ENCODE measurements at places on chromosomes 3 and 15. TPM values are rescaled to one million over a fixed set of nuclear protein-coding genes. Genes with fewer than 3 reads are reported as not detected.

- H3K36me3 ChIP-seq, result no peaks in the 10 kb centered on the region
- peaks cover 9% of the 10 kb centered on the region for H3K27me3 ChIP-seq
- H3K4me1 ChIP-seq, result peaks cover 14% of the 10 kb centered on the region
- DNase-seq, result no peak
Measured at GRCh38 chr15:79003896-79004295, 59.0 kb upstream of the CTSH start.

FOXL2 gene
- 21.4 TPM for total RNA-seq

CKMT1A gene
- total RNA-seq, result 8.3 TPM

DNA sequence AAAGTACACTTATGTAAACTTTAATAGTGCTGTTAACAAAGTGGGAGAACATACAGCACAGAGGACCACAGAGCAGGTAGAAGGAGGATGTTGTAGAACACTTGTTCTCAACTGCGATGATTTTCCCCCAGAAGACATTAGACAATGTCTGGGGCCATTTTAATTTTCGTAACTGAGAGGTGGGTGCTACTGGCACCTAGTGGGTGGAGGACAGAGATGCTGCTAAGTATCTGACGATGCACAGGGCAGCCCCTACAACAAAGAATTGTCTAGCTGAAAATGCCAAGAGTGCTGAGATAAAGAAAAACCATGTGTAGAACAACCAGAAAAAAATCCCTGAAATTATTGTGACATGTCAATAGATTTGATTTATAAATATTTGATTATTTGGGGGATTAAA is 5.0 kb upstream of the KBTBD8 start:
- H3K27me3 ChIP-seq, result no peaks in the 10 kb centered on the region
- DNase-seq, result no peak
- no peaks in the 10 kb centered on the region for H3K4me1 ChIP-seq
- no peak overlapping the region for H3K4me3 ChIP-seq
- no peak overlapping the region for H3K27ac ChIP-seq

- H3K4me3 ChIP-seq, result no peak overlapping the region
- DNase-seq, result no peak
- H3K36me3 ChIP-seq, result no peaks in the 10 kb centered on the region
- no peaks in the 10 kb centered on the region for H3K4me1 ChIP-seq
- H3K27me3 ChIP-seq, result no peaks in the 10 kb centered on the region
- no peak overlapping the region for H3K27ac ChIP-seq
Measured at GRCh38 chr3:43365601-43366305, 79.4 kb downstream of the SNRK start.

GRCh38 chr15:47404877-47405276 is 312.4 kb upstream of the SEMA6D start:
- H3K27me3 ChIP-seq, result no peaks in the 10 kb centered on the region
- no peak for DNase-seq
- H3K4me1 ChIP-seq, result no peaks in the 10 kb centered on the region
- no peaks in the 10 kb centered on the region for H3K36me3 ChIP-seq

DNA sequence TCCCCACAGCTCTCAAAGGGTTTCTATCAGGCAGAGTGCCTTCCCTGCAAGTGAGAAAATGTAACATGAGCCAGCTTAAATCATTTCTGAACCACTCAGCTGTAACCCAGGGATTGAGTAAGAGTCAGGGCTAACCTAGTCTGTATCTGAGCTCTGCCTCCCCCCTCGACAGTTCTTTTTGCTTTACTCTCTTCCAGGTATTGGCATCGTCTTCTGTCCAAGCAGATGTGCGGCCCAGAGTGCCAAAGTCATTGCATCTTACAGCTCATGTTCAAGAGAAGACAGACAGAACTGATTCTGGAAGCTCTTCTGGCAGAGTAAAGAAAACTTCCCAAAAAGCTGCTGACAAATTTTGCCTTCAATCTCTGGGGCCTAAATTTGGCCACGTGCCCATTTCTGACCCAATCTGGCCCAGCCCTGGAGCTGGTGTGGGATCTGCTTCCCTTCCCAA is 74.8 kb downstream of the ABHD5 start:
- no peaks in the 10 kb centered on the region for H3K27me3 ChIP-seq
- no peaks in the 10 kb centered on the region for H3K36me3 ChIP-seq

DNA sequence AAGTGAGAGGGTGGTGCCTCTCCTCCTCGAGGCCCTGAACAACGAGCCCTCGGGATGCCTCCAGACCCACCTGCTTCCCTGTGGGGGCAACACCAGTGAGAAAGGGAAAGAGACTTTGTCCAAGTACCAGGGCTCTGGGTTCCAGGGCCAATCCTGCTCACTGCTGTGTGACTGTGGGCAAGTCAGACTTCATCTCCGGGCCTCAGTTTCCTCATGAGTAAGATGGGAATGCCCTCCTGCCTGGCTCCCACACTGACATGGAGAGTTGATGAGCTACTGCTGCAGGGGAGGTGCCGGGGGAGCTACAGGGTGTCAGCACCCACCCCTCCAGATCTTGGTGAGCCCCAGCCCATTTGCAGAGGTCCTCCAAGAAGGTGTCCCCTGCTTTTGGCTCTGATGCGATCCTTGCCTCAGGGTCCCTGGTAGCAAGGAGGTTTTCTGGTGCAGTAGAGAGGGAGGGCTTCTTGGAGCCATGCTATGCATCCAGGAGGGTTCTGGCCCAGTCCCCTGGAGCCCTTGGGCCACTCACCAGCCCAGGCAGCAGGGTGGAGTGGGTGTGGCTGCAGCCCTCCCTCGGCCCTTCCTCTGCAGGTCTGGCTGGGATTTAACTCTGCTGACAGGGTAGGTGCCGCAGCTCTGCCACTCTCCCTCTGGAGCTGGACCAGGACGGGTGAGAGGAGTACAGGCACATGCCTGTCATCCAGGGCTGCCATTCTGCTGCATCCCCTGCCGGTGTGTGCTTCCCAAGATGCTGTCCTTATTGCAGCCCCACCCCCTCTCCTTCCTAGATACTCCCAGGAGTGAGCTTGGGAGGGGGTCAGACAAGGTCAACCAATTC is 26.9 kb downstream of the LOXL1 start:
- peaks cover 23% of the 10 kb centered on the region for H3K4me1 ChIP-seq
- no peak overlapping the region for H3K4me3 ChIP-seq

SLC12A1 gene
- total RNA-seq, result not detected

GRCh38 chr3:136661282-136661681 is 90.9 kb downstream of the STAG1 start:
- H3K36me3 ChIP-seq, result no peaks in the 10 kb centered on the region
- H3K27ac ChIP-seq, result no peak overlapping the region
- DNase-seq, result no peak
- no peaks in the 10 kb centered on the region for H3K4me1 ChIP-seq
- no peak overlapping the region for H3K4me3 ChIP-seq

DNA sequence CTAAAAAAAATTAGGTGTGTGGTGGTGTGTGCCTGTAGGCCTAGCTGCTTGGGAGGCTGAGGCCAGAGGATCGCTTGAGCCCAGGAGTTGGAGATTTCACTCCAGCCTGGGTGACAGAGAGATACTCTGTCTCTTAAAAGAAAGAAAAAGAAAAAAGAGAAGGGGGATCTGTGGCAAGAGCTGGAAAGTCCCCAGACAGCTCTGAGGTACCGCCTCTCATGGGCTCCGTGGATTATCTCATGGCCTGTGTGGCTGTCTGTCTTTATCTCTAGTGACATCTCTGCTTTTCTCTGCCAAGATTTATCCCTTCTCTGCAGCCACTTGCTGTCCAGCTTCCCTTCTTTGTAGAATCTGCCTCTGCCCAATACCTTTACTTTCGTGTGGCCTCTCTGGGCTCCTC is 5.7 kb downstream of the EXOSC7 start:
- no peaks in the 10 kb centered on the region for H3K27me3 ChIP-seq
- peaks cover 78% of the 10 kb centered on the region for H3K36me3 ChIP-seq
- no peak for DNase-seq
- no peak overlapping the region for H3K4me3 ChIP-seq
- no peak overlapping the region for H3K27ac ChIP-seq
- H3K4me1 ChIP-seq, result peaks cover 17% of the 10 kb centered on the region

GRCh38 chr3:127395663-127396355 is 108.0 kb upstream of the PRR20G start:
- H3K27me3 ChIP-seq, result peaks cover 10% of the 10 kb centered on the region
- H3K4me1 ChIP-seq, result no peaks in the 10 kb centered on the region
- DNase-seq, result no peak
- H3K27ac ChIP-seq, result no peak overlapping the region
- H3K4me3 ChIP-seq, result no peak overlapping the region

- DNase-seq, result peak; percentile 74
- peaks cover 18% of the 10 kb centered on the region for H3K4me1 ChIP-seq
- peaks cover 68% of the 10 kb centered on the region for H3K27me3 ChIP-seq
- H3K4me3 ChIP-seq, result no peak overlapping the region
- H3K27ac ChIP-seq, result no peak overlapping the region
Measured at GRCh38 chr3:38646630-38647029, 2.9 kb downstream of the SCN5A start.

- H3K4me3 ChIP-seq, result no peak overlapping the region
- H3K36me3 ChIP-seq, result no peaks in the 10 kb centered on the region
- DNase-seq, result no peak
Measured at GRCh38 chr15:63082366-63082765, 39.3 kb upstream of the LACTB start.

- H3K36me3 ChIP-seq, result peaks cover 86% of the 10 kb centered on the region
- no peaks in the 10 kb centered on the region for H3K27me3 ChIP-seq
- H3K4me1 ChIP-seq, result no peaks in the 10 kb centered on the region
- DNase-seq, result no peak
Measured at GRCh38 chr15:40986820-40987219, 33.5 kb downstream of the CHAC1 start.

GRCh38 chr15:41915255-41915994 is 21.6 kb upstream of the SPTBN5 start:
- no peak for DNase-seq
- no peak overlapping the region for H3K27ac ChIP-seq
- peaks cover 11% of the 10 kb centered on the region for H3K4me1 ChIP-seq
- H3K36me3 ChIP-seq, result peaks cover 18% of the 10 kb centered on the region

DNA sequence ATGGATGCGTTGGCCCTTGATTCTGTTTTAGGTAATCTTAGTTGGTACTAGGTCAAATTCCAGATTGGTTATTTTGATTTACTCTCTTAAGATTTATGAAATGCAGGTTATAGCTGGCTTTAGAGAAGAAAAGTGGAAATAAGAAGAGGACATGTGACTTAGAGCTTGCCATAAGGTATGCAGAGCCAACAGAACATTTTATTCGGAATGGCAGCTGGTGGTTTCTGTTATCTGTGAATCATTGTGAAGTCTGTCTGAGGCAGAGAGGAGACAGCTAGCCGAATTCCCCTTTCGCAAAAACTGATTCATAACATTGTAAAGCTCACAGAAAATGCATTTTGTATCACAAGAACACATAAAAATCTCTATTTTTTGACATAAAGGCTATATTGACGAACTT is 82.1 kb downstream of the FILIP1L start:
- no peak for DNase-seq
- no peaks in the 10 kb centered on the region for H3K4me1 ChIP-seq
- H3K27ac ChIP-seq, result no peak overlapping the region

DNA sequence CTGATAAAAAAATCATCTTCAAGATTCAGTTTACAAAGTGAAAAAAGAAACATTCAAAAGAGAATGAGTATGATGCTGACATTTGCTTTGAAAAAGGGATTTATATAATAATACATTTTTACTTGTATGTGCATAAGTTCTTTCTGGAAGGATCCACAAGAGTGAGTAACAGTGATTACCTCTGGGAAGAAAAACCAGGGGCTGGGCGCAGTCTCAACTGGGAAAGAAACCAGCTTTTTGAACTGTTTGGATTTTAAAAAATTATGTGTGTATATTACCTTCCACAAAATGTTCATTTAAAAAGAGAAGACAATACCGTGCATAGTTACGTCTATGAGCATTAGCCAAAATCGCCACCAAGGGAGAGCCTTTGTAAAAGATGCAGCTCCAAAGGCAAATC is 1.3 kb downstream of the CLEC3B start:
- peaks cover 4% of the 10 kb centered on the region for H3K4me1 ChIP-seq
- no peak overlapping the region for H3K27ac ChIP-seq
- H3K4me3 ChIP-seq, result no peak overlapping the region
- H3K36me3 ChIP-seq, result no peaks in the 10 kb centered on the region
- peaks cover 31% of the 10 kb centered on the region for H3K27me3 ChIP-seq

GRCh38 chr3:45546126-45546620 is 48.4 kb upstream of the LIMD1 start:
- no peak overlapping the region for H3K4me3 ChIP-seq
- H3K4me1 ChIP-seq, result peaks cover 43% of the 10 kb centered on the region
- peaks cover 29% of the 10 kb centered on the region for H3K36me3 ChIP-seq
- H3K27me3 ChIP-seq, result no peaks in the 10 kb centered on the region
- H3K27ac ChIP-seq, result peak overlapping the region; percentile 74
- DNase-seq, result no peak

- H3K36me3 ChIP-seq, result no peaks in the 10 kb centered on the region
- no peak overlapping the region for H3K4me3 ChIP-seq
- H3K27me3 ChIP-seq, result no peaks in the 10 kb centered on the region
- no peak for DNase-seq
- H3K4me1 ChIP-seq, result no peaks in the 10 kb centered on the region
- no peak overlapping the region for H3K27ac ChIP-seq
Measured at GRCh38 chr3:127674101-127674721, 1.5 kb downstream of the ABTB1 start.

GRCh38 chr3:9201955-9202354 is 47.5 kb downstream of the SRGAP3 start:
- peaks cover 19% of the 10 kb centered on the region for H3K27me3 ChIP-seq
- no peak overlapping the region for H3K27ac ChIP-seq
- H3K4me1 ChIP-seq, result peaks cover 6% of the 10 kb centered on the region
- no peak overlapping the region for H3K4me3 ChIP-seq
- H3K36me3 ChIP-seq, result no peaks in the 10 kb centered on the region

DNA sequence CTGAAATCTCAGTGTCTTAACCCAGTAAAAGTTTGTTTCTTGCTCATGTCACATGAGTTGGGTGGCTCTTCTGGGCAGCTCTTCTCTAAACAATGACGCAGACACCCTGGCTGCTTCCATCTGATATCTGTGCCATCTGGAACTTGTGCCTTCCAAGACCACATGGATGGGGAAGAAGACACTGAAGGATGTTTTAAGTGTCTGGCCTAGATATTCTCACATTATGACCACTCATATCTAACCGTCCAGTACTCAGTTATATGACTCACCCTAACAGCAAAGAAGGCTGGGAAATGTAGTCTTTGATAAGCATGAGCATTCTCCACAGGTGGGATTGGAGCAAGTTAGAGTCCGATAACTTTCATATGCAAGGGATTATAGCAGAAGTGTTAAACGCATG is 66.4 kb downstream of the RYR3 start:
- H3K27me3 ChIP-seq, result no peaks in the 10 kb centered on the region
- no peaks in the 10 kb centered on the region for H3K4me1 ChIP-seq
- no peak for DNase-seq
- no peak overlapping the region for H3K4me3 ChIP-seq
- H3K27ac ChIP-seq, result no peak overlapping the region

SPATA16 gene
- total RNA-seq, result not detected

GRCh38 chr3:188707381-188708288 is 464.1 kb upstream of the TPRG1 start:
- H3K4me1 ChIP-seq, result no peaks in the 10 kb centered on the region
- DNase-seq, result no peak
- H3K36me3 ChIP-seq, result no peaks in the 10 kb centered on the region
- no peak overlapping the region for H3K27ac ChIP-seq
- no peak overlapping the region for H3K4me3 ChIP-seq
